GM03348 (cell line): ENCODE measurements at places on chromosomes 13 and 19.

DNA sequence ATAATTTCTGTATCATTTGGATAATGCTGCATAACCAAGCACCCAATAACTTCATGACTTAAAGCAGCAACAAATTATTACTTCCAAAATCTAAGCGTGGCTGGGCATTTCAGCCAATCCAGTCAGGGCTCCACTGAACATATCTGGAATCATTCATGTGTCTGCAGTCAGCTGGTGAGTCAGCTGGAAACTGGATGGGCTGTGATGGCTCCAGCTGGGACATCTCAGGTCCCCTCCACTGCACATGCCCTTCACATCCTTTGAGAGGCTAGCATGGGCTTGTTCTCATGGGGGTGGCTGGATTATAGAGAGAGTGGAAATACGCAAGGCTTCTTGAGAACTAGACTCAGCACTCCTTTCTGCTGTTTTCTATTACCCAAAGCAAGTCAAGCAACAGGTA is 961.9 kb downstream of the DIAPH3 start:
- DNase-seq: no peak

DNA sequence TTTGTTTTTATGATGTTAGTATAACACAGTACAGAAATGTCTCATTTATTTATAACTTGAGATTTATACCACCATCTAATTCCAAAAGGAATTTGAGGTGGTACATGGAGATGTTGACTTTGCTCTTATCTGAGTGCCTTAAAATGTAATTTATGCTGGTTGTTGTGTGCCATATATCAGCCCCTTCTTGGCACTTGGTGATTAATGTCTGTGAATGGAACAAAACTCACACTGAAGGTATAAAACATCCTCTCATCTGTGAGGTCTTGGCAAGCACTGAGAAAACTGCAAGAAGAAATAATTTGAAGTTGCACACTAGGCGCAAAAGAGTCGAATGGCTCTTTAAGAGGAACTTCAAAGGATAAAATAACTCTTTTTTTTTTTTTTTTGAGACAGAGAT is 240.4 kb downstream of the B3GLCT start:
- DNase-seq: no peak

DNA sequence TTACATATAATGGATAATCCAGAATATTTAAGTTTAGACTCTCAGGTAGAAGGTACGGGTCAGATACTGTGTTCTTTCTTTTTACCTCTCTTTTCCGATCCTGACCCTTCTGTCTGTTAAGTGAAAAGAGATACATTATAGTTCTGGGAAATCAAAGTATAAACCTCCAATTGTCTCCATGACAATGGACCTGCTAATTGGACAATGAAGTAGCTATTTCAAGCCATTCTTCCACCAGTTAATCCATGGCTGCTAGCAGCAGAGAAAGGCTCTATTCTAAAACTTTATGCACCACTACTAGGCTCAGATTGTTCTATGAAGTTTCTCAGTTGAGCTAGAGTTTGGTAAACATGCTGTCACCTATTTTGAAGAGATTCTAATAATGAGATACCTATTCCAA is 8.3 kb upstream of the NBEA start:
- DNase-seq: no peak

DNA sequence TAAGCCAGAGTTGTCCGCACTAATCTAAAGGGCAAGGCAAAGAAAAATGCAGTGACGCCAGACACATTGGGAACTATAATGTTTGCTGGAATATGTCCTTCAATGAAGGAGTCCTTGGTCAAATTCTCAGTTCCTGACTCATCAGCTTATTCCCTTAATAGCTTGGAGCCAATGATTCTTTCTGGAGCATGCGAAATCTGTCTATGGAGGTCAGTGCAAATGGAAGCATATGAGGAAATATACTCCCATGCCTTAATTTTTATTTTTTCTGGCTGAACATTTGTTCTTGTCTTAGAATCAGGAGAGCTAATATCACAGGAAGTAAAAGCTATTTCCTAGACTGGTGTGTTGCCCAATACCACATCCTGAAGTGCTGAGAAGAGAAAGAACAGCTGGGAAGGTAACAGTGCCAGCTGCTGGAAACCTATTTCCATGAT is 289.8 kb upstream of the SPRY2 start:
- DNase-seq: no peak

DNA sequence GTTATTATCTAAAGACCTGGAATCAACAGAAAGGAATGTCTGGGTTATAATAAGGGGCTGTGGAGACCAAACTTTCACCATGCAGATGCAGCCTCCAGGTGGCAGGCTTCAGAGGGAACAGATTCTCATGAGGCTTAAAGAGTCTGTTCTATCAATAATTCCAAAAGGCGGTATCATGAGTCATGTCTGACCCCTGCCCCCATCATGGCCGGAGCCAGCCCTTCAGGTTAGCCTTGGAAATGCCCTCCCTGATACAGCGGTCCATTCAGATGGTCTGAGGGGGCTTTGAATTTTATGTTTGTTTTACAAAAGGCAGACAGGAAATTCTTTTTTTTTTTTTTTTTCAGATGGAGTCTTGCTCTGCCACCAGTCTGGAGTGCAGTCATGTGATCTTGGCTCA is 21.7 kb upstream of the LAMP1 start:
- peak; percentile 70 for DNase-seq

DNA sequence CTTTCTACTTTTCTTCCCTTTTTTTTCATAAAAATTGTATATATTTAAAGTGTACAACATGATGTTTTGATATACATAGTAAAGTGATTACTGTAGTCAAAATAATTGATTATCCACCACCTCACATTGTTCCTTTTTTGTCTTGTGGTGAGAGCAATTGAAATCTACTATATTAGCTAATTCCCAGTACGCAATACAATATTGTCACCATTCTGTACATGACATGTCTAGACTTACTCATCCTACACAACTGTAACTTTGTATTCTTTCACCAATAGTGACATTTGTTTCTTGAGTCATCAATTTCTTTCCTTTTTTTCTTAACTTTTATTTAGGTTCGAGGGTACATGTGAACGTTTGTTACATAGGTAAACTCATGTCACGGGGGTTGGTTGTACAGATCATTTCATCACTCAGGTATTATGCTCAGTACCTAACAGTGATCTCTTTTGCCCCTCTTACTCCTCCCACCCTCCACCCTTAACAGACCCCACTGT is 265.2 kb downstream of the KCNRG start:
- no peak for DNase-seq

DNA sequence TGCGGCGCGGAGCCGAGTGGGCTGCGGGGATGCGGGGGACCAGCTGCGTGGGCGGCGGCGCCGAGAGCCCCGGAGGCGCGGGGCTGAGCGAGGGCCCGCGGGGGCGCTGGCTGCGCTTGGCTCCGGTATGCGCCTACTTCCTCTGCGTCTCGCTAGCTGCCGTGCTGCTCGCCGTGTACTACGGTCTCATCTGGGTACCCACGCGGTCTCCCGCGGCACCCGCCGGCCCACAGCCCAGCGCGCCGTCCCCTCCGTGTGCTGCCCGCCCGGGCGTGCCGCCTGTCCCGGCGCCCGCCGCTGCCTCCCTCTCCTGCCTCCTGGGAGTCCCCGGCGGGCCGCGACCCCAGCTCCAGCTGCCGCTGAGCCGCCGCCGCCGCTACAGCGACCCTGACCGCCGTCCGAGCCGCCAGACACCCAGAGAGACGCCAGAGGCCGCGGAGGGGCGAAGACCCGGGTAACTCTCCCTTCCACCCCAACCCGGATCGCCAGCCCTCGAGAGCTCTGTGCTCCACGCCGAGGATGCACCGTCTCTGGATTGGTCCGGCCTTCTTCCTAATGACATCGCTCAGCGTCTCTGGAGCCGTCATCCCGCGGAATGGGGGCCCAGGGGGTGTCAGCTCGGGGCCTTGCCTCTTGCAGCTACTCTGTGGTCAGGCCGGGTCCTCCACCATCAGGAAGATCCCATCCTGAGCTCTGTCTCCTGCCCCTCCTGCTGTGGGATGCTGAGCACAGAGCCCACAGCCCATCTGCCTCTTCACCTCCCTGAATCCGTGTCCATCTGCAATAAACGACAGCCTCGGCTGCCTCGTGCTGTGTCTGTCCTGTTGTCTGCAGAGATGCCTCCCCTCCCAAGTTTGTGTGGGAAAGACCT is 441 bp downstream of the INAFM1 start:
- DNase-seq: no peak

DNA sequence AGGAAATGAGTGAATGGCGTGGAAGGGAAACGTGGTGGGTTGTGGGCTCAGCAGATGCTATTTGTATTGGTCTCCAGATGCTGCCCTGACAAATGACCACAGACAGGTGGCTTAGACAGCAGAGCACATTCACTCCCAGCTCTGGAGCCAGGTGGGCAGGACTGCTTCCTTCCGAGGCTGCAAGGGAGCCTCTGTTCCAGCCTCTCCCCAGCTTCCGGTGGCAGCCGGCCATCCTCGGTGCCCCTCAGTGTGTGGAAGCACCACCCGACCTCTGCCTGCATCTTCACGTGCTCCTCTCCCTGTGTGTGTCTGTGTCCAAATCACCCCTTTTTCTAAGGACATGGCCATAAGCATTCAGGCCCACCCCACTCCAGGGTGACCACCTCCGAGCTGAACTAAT is 105.1 kb downstream of the SOX1 start:
- no peak for DNase-seq

- no peak for DNase-seq
These were observed 18.7 kb downstream of the PLVAP start for GRCh38 chr19:17358395-17358794.

DNA sequence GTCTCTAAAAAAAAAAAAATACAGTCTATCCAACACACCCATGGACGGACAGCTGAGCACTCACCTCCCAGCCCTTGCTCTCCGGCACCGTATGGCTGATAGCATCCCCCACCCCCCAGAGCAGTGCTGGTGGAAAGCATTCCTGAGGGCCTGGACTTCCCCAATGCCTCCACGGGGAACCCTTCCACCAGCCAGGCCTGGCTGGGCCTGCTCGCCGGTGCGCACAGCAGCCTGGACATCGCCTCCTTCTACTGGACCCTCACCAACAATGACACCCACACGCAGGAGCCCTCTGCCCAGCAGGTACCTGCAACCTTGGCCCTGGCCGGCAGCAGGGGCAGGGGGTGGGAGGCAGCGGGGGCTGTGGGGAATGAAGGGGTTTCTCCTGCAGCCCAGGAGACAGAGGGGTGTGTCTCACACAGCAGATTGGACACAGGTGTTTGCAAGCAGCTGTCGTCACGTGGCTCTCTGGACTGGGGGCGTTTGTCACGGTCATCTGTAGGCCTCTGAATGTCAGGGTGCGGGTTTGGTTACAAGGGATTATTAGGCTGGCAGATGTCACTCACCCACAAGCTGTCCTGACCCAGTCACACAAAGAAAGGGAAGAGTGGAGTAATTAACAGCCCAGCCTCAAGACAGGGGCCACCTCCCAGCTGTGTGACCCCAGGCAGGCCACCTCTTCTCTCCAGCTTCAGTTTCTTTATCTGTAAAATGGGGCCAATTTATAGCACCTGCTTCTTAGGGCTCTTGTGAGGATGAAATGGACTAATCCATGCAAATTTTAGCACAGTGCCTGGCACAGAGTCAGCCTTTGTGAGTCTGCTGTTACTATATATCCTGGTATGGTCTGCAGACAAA is 19.3 kb downstream of the PLD3 start:
- no peak for DNase-seq

DNA sequence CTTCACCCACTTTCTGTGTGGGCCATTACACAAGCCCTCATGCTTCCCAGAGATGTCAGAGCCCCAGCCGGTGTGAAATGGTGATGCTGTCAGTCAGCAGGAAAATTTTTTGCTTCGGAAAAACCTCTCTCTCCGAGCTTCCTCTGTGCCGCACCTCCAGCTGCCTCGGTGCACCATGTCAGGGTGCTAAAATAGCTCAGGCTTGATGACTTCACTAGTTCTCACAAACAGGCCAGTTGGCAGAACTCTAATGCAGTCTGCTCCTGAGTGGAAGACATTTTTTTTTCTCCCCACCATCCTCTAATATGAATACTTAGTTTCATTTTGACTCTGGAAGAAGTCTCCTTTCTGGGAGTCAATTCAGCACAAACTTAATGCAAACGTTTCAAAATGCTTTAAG is 71.3 kb downstream of the KLF12 start:
- peak; percentile 57 for DNase-seq

GRCh38 chr13:21676611-21677021 is 5.7 kb downstream of the FGF9 start:
- peak; percentile 37 for DNase-seq

GRCh38 chr13:41107584-41108014 is 25.0 kb downstream of the KBTBD6 start:
- DNase-seq: no peak

GRCh38 chr13:44188257-44188656 is 185.4 kb upstream of the SERP2 start:
- DNase-seq: peak; percentile 18

DNA sequence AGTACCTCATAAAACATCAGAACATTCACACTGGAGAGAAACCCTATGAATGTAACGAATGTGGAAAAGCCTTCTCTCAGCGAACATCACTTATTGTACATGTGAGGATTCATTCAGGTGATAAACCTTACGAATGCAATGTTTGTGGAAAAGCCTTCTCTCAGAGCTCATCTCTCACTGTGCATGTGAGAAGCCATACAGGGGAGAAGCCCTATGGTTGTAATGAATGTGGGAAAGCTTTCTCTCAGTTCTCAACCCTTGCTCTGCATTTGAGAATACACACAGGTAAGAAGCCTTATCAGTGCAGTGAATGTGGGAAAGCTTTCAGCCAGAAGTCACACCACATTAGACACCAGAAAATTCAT is 22.0 kb downstream of the ZNF146 start:
- DNase-seq: no peak

DNA sequence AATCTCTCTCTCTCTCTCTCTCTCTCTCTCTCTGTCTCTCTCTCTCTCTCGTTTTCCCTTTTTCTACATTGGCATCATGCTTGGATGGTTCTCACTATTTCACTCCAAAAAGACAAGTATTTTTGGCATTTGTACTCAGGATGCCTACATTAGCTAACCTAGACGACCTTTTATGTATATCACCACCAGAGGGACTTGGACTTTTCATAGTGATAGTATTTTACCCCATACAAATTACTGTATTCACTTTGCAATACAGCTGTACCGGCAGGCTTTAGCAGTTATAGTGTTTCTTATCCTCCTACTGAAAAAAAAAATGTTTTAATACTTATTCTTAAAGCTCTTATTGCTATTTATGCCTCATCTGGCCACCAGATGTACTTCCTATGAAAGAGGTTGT is 687.2 kb upstream of the KLHL1 start:
- DNase-seq: no peak

GRCh38 chr19:574658-575526 is 2.5 kb downstream of the BSG start:
- peak; percentile 47 for DNase-seq

GRCh38 chr13:111123221-111123620 is 8.1 kb downstream of the ARHGEF7 start:
- DNase-seq: no peak

DNA sequence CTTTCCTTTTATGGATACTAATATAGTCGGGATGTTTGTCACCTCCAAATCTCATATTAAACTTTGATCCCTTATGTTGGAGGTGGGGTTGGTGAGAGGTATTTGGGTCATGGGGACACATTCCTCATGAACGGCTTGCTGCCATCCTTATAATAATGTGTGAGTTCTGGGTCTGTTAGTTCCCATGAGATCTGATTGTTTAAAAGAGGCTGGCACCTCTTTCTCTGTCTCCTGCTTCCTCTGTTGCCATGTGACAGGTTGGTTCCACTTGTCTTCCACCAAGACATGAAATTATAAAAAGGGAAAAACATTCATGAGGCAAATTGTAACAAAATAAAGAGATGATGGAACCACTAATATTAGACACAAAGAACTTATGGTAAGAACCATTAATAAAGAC is 107.8 kb upstream of the ATXN8OS start:
- DNase-seq: no peak
